Cortex of kidney (tissue), 1 donor: ENCODE measurements at places on chromosomes 4 and X.

GRCh38 chr4:165631912-165632311, 241.1 kb upstream of the TLL1 start:
- DNase-seq: no peak

DNA sequence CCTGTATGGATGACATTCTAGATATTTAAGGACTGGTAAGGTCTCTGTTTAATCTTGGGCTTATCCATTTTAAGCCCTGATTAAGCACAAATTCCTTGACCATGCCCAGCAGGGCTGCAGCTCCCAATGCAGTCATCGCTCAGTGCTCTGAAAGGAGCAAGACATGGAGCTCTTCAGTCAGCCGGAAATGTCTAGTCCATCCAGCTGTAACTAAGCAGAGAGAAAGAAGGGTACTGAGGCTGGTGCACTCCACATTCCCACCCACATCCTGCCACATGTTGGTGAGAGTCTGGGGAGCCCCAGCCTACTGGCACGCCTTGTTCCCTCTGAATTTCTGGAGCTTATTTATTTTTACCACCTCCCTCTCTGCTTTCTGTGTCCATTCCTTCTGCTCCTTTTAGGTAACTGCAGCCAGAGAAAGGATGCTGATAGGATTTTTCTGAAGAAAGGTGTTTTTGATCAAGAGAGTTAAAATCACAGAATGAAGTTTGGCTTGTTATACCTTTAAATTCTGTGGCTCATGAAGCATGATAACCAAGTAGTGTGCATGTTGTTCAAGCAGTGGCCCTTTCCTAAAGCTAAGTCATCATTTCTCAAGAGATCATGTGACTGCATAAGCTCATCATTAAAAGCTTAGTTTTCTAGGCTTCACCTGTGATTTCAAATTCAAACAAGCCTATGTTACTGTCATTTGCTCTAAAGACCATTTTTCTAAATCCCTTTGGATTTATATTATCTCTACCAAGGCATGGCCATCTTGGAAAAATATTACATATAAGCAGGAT, 74.0 kb downstream of the GALNT7 start:
- no peak for DNase-seq

DNA sequence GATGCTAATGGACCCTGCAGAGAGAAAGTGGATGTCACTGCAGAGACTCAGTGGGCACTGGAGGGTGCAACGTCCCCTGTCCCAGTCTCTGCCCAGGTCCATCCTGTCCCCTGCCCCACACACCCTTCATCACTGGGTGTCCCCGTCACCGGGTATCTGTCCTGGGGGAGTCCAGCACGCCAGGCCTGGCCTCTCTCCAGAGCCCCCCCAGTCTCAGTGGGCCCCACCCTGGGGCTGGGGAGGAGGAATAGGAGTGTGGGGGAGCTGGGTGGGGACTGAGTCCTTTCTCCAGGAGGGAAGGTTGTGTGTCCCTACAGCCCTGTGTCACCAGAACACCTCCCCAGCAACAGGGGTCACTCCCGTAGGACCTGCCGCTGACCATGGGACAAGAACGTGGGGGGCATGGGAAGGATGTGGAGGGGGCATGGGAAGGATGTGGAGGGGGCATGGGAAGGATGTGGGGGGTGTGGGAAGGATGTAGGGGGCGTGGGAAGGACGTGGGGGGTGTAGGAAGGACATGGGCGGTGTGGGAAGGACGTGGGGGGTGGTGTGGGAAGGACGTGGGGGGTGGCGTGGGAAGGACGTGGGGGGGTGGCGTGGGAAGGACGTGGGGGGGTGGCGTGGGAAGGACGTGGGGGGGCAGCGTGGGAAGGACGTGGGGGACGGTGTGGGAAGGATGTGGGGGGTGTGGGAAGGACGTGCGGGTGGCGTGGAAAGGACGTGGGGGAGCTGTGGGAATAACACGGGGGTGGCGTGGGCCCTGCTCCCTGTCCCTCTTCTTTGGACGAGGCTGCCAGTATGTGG, 21.0 kb upstream of the SPON2 start:
- DNase-seq: no peak

DNA sequence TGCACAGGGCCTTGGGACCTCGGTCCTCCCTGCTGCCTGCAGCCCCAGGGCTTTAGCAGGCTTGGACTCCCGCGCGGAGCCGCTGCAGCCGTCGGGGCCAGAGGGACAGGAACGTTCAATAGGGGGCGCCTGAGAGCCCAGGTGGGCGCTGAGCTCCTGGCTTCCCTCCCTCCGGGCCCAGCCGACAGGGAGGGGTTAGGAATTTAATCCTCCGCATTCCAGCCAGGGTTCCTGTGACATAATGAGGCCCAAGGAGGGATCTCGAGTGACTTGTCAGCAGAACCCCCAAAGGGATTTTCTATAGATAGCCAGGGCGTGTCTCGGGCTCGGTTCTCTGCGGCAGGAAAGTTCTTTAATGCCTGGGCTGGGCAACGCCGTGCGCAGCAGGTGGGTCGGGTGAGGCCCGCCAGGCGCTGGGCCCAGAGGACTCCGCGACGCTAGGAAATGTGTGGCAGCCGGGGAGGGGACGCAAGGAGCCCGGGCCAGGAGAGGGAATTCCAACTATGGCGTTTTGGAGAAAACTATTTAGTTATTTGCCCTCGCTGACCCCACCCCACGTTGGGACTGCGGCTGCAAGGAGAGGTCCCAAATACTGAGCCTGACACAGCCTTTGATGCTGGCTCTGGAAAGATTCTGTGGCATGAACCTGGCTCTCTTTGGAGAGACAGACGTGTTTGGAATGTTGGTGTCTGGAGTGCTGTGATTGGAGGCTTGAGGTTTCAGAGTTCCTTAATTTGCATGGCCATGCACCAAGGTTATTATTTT, 285.2 kb upstream of the GATB start:
- DNase-seq: no peak

- DNase-seq: no peak
These were observed 680.3 kb upstream of the DIAPH2 start for GRCh38 chrX:96004386-96004785.

- DNase-seq: no peak
These were observed 812.1 kb upstream of the INTU start for GRCh38 chr4:126820631-126821030.

- no peak for DNase-seq
These were observed 143.8 kb upstream of the CPXCR1 start for GRCh38 chrX:88603237-88603636.

- no peak for DNase-seq
These were observed 32.7 kb upstream of the MAGED1 start for GRCh38 chrX:51860679-51861078.

- DNase-seq: no peak
These were observed 211.0 kb downstream of the KCTD8 start for GRCh38 chr4:44237643-44238042.

DNA sequence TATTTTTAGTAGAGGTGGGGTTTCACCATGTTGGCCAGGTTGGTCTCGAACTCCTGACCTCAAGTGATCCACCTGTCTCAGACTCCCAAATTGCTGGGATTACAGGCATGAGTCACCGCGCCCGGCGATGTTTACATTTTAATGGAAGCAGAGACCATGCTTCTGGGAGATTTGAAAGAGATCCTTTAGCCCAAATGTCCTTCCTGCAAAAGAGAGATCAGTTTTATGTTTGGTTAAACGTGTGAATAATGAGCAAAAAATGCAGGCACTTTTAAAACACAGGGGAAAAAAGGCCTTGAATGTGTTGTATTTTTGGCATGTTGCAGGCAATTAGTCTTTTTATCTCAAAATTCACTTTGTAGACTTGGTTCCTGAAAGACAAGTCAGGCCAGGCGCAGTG, 95.8 kb upstream of the ELOVL6 start:
- DNase-seq: no peak

DNA sequence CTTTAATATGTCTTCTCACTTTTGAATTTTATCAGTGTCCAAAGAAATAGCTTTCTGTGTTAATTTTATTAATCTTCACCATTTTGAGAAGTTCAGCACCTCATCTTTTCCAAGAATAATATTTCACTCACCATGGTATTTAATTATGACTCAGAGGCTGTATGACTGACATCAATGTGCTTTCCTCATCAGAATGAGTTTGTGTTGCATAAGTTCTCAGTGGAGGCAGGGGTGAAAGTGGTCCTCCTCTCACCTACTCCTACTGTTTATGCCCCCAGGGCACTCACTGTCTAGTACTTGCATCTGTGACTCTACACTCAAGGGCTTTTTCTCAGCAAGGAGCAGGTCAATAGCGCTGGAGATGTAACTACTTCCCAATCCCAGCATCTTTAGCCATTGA, 905.3 kb upstream of the INTU start:
- no peak for DNase-seq

- DNase-seq: no peak
These were observed 48.5 kb upstream of the PABPC1L2A start for GRCh38 chrX:73127700-73128241.

DNA sequence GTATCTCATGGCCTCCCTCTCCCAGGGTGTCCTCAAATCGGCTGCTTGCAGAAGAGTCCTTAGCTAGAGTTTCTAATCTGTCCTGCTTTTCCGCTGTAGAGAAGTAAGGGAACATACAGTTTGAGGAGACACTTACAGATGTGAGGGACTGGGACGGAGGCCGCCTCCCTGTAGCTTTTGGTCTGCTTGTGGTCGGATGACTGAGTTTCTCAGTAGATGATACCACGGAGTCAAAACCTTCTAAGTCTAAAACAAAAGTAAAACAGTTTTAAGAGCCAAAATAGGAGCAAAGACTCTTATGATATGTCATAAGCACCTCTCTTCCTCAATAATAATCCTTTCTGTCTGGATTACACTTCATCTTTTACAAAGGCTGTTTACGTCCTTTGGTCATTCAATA, 34.5 kb upstream of the MAP3K15 start:
- no peak for DNase-seq

DNA sequence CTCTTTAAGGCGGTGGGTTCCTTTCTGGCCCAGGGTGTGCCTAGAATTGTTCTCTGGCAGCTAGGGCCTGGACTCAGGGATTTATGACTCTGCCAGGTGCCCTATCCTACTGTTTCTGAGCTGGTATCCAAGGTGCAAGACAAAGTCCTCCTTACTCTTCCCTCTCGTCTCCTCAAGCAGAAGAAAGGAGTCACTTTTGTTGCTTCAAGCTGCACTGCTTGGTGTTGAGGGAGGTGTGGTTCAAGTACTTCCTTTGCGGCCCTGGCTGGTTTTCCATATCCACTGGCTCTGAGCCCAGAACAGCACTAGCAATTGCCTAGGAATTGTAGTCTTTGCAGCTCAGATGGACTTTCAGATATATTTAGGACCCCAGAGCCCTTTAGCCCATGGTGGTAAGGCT, 39.3 kb downstream of the RTL3 start:
- no peak for DNase-seq

DNA sequence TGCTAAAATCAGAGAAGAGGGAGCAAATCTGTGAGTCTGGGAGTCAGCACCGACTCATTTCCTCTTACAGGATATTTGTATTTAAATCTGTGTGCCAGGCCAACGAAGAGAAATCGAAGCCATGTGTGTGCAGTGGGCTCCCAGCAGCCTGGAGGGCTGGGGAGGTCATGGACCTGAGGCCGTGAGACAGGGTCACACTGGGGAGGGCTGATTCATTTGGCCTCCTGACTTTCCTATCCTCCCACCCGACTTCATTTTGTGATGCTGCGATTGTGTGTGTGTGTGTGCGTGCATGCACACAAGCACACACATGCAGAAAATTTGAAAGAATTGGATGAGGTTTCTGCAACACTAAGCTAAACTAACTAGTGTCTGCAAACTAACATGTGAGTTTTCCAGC, 48.7 kb upstream of the STX18 start:
- no peak for DNase-seq

- no peak for DNase-seq
These were observed 81.8 kb downstream of the MID1IP1 start for GRCh38 chrX:38882894-38883626.

DNA sequence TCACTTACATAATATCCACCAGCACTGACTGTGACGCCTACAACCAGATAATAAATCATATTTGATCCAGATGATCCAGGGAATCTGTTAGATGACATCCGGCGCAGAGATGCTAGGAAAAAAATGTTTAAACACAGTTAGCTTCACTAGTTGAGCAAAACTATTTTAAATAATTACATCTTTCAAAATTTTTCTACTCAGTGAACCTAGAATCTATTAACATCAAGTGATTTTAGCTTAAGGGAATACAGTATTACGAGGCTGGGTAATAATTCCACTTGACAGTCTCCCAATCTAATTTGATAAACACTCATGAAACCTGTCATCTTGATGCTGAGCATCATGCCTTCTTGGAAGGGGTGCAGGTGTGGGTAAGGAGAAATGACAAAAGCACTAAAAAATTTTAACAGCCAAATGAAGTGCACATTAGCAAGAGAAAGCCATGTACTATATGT, 4.7 kb downstream of the MGARP start:
- DNase-seq: no peak

GRCh38 chr4:98946359-98946758, 17.4 kb upstream of the EIF4E start:
- DNase-seq: no peak

- DNase-seq: no peak
These were observed 10.9 kb downstream of the ADGRA3 start for GRCh38 chr4:22504922-22505321.
